ENCODE measurements at places on chromosomes 7 and 10.

GRCh38 chr7:78803501-78804127 lies 649.9 kb downstream of the MAGI2 start:
- no peak for DNase-seq

- peak; percentile 42 for DNase-seq
These were observed 90.6 kb downstream of the PIP4K2A start for GRCh38 chr10:22623633-22624253.

DNA sequence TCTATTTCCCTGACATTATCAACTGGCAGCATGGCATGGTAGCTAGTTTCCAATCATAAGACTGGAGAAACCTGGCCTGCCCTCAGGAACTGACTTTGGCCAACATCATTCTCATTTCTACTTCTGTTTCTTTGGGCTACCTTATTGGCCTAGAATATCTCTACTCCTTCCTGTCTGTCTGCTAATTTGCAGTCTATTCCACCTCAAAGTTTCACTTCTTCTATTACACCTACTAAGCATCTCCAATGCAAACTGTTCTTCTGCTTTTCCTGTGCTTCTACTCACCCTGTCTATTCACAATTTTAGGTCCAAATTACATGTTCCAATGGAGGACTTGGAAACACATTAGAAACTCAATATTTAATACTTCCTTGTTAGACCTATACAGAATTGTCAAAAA lies 65.6 kb downstream of the ZNF503 start:
- no peak for DNase-seq

DNA sequence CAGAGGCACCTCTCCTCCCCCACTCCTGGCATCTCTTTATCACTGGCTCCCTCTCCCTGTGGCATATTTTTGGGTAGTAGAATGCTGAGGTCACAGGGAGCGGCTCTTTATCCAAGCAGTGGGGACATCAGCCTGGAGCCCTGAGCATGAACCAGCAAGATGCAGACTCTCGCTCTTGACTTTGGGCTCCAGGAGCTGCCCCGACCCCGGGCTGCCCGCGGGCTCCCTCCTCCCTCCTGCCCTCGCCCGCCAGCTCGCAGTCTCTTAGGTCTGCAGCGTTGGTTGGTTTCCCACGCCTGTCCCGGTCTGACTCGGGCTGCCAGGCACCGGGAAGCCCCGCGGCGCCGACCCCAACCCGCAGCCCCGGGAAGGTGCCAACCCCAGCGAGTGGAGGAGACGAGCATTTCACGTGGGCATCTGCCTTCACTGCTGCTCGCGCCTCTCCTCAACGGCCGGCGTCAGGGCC lies 1.3 kb downstream of the INSYN2A start:
- peak; percentile 27 for DNase-seq

DNA sequence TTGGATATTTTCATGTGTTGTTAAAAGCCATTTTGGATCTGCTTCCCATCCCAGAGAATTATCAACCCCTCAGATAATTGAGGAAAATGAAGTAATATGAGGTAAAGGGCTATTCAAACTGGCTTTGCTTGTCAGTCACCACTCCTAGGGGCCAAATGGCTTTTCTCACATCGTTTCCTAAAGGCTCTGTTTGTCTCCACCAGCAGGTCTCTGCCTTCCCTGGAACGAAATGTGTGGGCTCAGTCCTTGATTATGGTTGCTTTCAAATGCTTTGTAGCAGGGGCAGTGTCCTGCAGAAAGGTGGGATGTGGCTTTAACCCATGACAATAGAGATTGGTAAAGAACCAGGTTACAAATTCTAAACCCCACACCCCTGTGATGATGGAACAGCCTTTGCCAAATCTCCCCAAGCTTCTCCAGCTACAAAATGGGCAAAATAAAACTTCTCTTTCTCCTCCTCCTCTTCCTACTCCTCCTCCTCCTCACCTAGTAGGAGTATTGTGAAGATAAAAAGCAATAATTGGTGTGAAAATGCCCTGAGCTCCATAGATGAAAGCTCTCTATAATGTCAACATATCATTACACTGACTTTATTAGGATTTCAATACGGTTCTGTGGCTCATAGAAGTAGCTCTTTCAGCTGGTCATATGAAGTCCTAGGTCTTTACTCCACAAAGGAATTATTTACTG lies 127.6 kb downstream of the CHN2 start:
- no peak for DNase-seq

DNA sequence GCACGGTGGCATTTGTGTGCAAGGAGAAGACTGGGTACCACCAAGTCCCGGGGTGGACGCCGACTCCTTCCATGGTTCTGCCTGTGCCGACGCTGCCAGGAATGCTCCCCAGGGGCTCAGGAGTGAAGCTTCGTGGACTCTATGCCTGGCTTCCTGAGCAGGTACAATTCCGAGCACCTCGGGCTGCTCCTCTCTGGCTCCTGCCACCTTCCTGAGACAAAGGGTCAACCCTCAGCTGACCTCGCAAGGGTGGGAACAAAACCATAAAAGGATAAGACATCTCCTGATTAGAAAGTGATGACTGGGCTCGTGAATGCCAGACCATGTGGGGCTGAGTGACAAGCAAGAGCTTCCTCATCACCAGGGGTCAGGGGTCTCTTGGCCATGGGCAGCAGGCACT lies 31.8 kb downstream of the CALML3 start:
- no peak for DNase-seq

DNA sequence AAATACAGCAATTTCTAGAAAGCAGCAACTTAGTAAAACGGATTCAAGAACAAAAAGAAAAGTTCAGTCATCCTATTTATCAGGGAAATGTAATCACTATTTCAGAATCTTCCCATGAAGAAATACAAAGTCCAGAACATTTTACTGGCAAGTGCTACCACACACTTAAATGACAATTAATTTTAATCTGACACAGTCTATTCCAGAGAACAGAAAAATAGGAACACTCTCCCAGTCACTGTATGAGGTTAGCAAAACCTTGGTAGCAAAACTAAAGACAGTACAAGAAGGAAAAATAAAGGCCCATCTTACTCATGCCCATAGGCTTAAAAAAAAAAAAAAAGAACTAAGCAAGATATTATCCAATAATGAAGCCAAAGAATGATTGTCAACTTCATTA lies 295.8 kb downstream of the CELF2 start:
- DNase-seq = no peak

- no peak for DNase-seq
These were observed 47.5 kb downstream of the USP6NL start for GRCh38 chr10:11563936-11564335.

- DNase-seq = no peak
These were observed 118.5 kb upstream of the DIP2C start for GRCh38 chr10:807958-808353.

DNA sequence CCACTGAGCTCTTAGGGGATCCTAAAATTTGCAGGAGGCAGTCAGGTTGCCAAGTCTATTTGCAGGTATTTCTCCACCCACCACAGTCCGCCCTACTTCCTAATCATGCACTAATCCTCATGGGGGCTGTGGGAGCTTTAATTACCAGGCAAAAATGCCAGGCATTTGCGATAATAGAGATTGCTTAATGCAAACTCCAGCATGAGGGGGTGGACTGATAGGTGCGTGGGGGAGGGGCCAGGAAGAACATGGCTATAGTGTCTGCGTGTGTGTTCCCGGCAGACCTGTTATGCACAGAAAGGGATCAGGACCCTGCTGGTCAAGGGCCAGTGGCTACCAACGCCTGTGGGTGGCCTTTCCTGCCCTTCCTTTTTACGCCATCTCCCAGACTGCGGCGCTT lies 15.6 kb upstream of the AQP1 start:
- DNase-seq = no peak

DNA sequence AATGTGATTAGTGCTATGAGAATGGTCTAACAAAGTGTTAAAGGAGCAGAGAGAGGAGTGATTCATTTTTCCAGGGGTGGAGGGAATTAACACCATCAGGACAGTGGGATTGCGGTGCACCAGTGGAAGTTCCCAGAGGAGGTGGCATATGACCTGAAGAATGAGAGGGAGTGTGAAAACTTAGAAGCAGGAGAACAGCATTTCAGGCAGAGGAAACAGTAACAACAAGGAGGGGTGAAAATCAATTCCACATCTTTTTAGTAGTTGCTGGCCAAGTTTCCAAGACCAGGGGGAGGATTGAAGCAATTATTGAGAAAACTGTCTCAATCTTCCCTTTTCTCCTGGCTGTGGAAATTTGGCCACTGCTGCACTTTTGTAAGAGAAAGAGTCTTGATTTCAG lies 23.7 kb upstream of the CCDC172 start:
- no peak for DNase-seq

GRCh38 chr10:112024079-112024478 lies 159.5 kb downstream of the GPAM start:
- no peak for DNase-seq

DNA sequence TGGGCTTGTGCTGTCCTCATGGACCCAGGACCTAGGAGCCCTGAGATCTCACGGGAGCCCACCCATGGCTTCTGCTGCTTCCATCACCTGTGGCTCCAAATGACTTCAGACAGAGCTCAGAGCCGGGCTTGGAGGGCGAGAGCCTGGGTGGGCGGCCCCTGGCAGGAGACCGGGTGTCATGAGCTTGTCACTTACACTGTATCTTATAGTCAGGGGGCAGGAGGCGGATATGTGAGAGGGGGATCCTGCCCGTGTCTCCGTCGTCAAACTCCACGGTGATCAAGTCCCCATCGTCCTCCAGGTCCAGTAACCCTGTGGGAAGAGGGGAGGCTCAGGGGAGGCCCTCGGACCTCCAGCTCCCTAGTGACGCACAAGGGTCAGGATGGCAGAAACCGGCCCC lies 33.0 kb downstream of the SLC29A4 start:
- no peak for DNase-seq

DNA sequence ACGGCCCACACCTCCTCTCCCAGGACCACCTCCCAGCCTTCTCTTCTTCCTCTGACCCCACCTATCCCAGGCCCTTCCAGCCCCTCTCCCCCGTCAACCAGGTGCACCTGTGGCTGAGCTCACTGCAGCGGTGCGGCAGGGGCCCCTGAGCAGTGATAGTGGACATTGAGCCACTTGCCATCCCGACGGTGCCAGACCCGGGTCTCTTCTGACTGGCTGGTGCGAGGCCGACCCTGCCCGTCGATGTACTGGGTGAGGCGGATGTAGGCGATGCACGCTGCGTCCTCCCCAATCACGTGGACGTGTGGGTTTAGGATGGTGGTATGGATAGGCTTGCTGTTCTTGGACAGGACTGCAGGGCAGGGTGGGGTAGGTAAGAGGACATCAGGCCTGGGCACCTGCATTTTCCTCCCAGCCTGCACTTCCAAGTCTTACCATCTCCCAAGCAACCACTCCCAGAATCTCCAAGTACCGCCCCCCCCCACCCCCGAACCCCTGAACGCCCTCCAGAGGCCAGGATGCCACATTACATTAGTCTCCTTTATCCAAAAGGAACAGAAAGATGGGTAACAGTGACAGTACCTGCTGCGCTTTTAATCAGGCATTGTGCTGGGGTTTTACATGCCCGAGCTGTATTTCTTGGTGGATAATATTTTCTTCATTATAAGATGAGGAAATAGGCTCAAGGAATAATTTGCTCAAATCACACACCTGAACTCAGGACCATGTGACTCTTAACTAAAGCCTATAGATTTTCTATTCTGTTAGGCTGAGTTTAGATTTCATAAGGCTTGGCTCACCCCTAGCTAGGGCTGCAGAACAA lies 3.7 kb upstream of the NDST2 start:
- no peak for DNase-seq

DNA sequence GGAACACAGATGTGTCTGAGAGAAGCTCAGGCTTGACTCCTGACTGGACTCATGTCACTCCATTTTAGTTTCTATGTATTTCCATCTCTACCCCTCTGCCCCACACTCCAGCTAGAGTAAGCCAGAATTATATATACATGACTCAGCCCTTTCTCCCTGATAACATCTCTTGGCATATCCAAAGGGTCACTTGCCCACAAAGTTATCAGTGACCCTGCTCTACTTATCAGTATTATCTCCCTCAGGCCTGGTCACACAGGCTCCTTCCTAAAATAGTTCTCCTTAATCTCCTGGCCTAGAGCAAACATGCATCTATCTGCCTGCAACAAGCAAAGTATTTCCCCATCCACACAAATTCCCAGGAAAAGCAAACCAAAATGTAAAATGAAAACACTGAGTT lies 598.3 kb downstream of the SUGCT start:
- no peak for DNase-seq

DNA sequence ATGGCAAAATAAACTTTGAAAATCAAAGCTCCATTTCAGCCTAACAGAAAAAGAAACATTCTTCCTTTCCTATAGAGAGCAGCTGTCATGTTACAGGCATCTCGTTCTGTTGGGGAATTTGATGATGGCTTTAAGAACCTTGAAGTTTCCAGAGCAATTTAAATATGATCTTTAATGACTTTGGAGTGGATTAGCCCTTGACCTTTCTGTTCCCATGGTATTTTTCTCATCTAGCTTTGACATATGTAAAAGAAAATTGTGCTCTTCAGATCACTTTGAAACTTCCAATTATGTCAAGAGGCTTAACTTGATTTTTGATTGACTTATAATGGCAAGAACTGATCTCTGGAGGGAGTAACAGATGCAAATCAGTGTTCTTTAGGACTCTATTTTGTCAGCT lies 157.6 kb upstream of the SEMA3E start:
- DNase-seq = no peak

GRCh38 chr10:79387974-79388850 lies 40.9 kb downstream of the PPIF start:
- DNase-seq = no peak

GRCh38 chr7:37076668-37077067 lies 352.4 kb upstream of the AOAH start:
- DNase-seq = no peak

- DNase-seq = peak; percentile 34
These were observed 72.3 kb upstream of the SRRM3 start for GRCh38 chr7:76129366-76129765.

GRCh38 chr7:50552921-50553320 lies 12.3 kb downstream of the DDC start:
- peak; percentile 62 for DNase-seq

DNA sequence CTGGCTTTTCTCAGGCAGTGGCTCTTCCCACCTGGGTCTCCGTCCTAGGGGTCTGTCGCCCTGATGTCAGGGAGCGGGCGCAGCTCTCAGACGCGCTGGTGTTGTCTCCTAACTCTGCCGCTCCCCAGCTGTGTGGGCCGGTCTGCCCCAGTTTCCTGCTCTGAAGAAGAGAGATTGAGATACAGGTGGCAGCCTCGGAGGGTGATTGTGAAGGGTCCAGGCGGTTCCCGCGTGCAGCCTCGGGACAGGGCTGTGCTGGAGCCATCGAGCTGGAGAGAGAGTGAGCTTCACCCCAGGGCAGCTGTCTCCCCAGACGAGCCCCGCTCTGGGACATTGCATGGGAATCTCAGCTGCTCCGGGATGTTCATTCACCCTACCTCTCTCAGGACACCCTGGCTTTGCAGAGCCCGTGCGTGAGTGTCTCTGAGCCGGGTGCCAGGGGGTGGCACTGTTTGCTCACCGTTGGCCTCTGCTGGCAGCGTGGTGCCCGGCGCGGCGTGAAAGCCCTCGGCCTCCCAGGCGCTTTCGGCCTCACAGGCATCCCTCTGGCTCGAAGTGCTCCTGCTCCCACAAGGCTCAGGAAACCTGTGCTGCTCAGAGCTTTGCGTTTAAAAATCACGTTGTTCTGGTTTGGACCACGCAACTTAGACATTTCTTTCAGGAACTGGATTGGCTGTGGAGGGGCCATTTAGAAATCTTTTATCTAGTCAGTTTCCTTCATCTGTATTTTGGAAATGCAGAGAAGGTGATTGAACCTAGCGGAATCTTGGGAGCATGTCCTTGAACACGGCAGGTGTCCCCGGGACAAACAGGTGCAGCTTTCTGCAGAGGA lies 33.8 kb upstream of the ZFAND2A start:
- DNase-seq = peak; percentile 48

Measured in iris pigment epithelial cell (primary cell).